Aorta (tissue), 5 donors: ENCODE measurements at places on chromosomes 2 and 18. TPM values are rescaled to one million over a fixed set of nuclear protein-coding genes. Genes with fewer than 3 reads are reported as not detected.
A peak's percentile ranks its signal among the peaks of the same experiment; 100 is the strongest.

- DNase-seq = no peak
Measured at GRCh38 chr2:39413063-39413737, 23.9 kb downstream of the MAP4K3 start.

- no peak for DNase-seq
Measured at GRCh38 chr2:33139949-33140348, 193.2 kb downstream of the LTBP1 start.

- peak; percentile 65 for DNase-seq
Measured at GRCh38 chr2:228181098-228182019, at the start of gene SPHKAP. TSS of gene SPHKAP (minus strand) at chr2:228181687. CDS start at chr2:228181598, 89 bp downstream.

DNA sequence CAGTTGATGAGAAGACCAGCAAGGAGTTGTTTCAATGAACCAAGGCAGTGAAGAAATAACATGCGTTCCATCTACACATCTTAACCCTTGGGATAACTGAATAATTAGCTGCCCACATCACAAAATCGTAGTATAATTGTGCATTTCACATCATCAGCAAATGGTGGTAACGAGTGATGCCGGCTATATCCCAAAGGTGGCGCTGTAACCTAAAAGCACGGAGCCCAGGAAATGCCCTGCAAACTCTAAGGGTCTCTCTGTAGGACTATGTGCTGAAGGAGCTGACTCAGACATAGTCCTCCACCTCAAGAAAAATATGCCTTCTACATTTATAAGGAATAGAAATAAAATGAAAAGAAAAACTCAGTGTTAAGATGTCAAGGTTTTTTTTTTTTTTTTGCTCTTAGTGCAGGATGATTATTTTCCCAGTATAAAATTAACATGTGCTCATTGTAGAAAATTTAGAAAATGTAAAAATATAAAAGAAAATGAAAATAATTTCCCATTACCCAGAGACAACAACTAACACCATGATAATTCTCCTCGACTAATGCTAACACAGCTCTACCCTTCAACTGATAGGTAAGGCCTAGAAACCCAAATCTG is 23.1 kb upstream of the DSG3 start:
- DNase-seq = no peak

GRCh38 chr2:120842456-120843439 is 107.1 kb downstream of the GLI2 start:
- DNase-seq = peak; percentile 11

GRCh38 chr18:78733762-78734613 is 245.6 kb upstream of the SALL3 start:
- DNase-seq = peak; percentile 69

DNA sequence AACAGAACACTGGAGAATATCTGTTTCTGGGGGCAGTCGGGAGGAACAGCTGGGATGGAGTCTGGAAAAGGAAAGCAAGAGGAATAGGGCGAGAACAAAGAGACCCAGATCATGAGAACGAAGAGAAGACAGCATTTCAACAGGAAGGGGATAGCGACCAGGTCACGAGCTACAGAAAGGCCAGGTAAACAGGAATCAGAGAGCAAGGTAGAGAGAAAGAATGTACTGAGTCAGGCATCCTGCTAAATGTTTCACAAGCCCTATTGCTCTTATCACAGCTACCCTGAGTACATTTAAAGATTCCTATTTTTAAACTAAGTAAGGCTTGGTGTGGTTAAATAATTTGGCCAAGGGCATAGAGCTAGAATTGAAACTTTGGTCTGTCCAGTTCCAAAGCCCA is 254.9 kb upstream of the RAB12 start:
- DNase-seq = no peak

Gene TNFAIP6
- total RNA-seq = 3.6 TPM

Gene VSNL1
- total RNA-seq = not detected

Gene AFG3L2
- total RNA-seq = 26.0 TPM
